ENCODE measurements at places on chromosomes 3 and 15.

DNA sequence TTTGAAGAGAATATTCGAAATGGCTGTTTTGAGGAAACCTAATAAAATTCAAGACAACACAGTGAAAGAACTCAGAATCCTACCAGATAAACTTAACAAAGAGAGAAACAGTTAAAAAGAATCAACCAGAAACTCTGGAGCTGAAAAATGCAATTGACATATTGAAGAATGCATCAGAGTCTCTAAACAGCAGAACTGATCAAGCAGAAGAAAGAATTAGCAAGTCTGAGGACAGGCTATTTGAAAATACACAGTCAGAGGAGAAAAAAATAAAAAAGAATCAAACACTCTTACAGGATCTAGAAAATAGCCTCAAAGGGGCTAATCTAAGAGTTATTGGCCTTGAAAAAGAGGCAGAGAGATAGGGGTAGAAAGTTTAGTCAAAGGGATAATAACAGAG is 13.5 kb downstream of the C3orf33 start:
- DNase-seq: no peak

- no peak for DNase-seq
Measured at GRCh38 chr3:128285967-128286321, 132.7 kb downstream of the EEFSEC start.

GRCh38 chr15:71542836-71543235 is 267.5 kb upstream of the NR2E3 start:
- no peak for DNase-seq

- no peak for DNase-seq
Measured at GRCh38 chr3:188220097-188220788, 66.3 kb downstream of the LPP start.

GRCh38 chr3:4994823-4995499 is 15.7 kb downstream of the BHLHE40 start:
- DNase-seq: no peak
